Fibroblast of pulmonary artery (primary cell): ENCODE measurements at places on chromosomes 16 and 17.

- DNase-seq, result peak; percentile 87
Observed at GRCh38 chr17:66952031-66952524, 12.4 kb upstream of the CACNG4 start.

DNA sequence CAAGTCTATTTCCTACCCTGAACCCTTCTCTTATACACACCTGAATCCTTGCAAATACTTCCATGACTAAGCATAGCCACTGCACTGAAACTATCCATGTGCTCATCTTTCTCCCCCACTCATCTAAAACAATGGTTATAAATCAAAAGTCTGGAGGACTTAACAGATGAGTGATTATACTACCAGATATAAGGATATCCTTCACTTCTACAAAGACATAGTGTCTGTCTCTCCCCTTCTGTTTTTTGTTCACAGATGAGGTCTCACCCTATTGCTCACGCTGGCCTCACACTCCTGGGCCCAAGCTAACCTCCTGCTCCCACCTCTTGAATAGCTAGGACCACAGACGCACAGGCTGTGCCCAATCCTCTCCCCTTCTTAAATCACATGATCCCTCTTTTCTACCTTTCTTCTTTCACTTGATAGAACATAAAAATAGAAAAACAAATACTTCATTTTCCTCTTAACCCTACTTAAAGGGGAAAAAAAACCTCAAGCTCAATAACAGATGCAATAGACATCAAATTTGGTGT, 19.2 kb downstream of the CEP112 start:
- DNase-seq, result no peak

GRCh38 chr17:76383546-76384221, 725 bp upstream of the SPHK1 start:
- peak; percentile 63 for DNase-seq

GRCh38 chr16:12027558-12028287, 51.2 kb downstream of the SNX29 start:
- no peak for DNase-seq

DNA sequence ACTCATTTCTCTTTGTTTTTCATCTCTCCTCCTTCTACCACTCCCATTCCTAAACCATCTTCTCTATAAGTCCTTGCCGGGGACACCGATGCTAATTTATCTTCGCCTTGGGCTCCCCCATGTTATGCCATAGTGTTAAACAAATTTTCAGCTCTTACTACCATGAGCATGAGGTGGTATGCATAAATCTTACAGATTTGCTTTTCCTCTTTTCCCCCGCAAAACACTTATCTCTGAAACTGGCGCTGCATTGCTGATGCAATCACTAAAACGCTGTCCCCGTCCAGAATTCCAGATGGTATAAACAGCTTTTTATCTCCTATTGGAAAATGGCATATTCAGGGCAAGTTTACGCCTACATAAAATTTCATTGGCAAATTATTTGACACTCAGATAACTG, 673.6 kb upstream of the CDH8 start:
- no peak for DNase-seq

GRCh38 chr16:14037960-14038359, 33.2 kb upstream of the MRTFB start:
- no peak for DNase-seq

DNA sequence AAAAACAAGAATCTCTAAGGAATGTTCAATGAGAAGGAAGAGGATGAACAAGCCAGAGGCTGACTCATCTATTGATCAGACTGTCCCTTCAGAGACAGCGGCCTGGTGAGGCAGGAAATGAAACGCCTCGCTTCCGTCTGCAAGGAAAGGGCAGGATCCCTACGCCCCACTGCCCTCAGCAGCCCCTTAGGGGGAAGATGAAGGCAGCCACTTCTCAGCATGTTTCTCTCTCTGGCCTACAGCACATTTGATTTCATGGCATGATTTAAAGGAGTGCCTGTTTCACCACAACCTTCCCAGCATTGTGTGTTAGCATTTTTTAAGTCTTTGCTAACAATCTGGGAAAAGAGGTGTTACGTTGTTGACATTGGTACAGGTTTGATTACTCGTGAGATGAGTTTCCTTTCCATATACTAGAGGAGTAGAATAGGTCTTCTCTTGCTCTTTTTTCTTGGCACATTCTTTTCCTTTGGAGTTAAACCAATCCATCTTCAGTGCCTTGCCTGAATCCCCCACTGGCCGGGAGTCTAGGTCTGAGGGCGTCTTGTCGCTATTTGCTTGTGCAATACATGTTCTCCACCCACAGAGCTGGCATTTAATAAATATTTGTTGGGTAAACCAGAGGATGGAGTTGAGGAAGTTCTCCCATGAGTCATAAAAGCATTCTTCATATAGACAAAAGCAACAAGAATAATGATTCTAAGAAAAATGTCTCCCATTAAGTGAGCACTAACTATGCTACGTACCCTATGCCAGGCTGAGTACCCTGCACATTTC, 47.4 kb downstream of the RBFOX3 start:
- peak; percentile 17 for DNase-seq

DNA sequence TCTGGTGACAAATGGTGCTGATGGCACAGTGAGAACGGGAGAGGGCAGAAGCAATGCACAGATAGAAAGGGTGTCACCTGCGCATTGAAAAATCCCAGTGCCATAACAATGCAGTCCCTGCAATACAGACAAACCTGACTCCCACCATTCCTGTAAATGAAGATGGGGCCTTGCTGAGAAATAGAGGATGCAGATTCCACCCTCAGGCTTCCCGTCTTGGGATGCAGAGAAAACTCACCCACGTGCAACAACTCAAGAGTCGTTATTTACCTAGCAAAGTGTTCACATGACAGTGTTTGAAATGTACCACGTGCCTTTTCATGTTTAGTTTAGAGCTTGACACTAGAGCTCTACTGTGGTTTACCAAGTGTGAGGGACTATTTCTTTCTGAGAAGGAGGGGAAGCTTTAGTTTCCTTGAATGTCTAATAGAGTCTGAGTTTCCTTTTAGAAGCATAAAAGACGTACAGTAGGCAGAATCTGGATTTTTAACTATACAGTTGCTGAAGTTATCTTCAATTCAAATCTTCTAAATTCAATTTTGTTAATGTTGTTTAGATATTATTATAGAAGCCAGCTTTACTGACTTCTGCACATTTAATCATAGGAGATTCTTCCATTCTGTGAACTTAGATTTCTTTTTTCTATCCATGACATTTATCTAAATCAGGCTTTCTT, 35.6 kb downstream of the WWOX start:
- DNase-seq, result no peak

GRCh38 chr16:51222016-51222415, 70.9 kb upstream of the SALL1 start:
- no peak for DNase-seq

- DNase-seq, result no peak
Observed at GRCh38 chr17:45229681-45230409, 8.2 kb downstream of the FMNL1 start.

DNA sequence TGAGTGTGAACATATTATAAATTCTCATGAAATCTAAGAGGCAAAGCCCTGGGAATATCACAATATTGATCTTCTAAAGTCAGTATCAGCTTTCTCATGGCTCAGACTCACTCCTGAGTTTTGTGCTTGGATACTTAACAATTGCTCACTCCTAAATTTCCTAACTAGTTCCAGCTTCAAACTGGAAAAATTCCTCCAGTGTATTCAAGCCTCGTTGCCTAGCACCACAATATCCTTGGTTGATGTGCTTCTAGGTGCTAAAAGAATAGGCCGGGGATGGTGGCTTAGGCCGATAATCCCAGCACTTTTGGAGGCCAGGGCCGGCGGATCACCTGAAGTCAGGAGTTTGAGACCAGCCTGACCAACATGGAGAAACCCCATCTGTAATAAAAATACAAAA, 62.5 kb downstream of the XYLT1 start:
- DNase-seq, result no peak

GRCh38 chr16:5024632-5025031, 9.1 kb downstream of the NAGPA start:
- DNase-seq, result peak; percentile 24

- no peak for DNase-seq
Observed at GRCh38 chr17:73160980-73161630, 3.7 kb upstream of the SSTR2 start.

- DNase-seq, result no peak
Observed at GRCh38 chr17:77875881-77876509, 82.5 kb upstream of the TNRC6C start.

DNA sequence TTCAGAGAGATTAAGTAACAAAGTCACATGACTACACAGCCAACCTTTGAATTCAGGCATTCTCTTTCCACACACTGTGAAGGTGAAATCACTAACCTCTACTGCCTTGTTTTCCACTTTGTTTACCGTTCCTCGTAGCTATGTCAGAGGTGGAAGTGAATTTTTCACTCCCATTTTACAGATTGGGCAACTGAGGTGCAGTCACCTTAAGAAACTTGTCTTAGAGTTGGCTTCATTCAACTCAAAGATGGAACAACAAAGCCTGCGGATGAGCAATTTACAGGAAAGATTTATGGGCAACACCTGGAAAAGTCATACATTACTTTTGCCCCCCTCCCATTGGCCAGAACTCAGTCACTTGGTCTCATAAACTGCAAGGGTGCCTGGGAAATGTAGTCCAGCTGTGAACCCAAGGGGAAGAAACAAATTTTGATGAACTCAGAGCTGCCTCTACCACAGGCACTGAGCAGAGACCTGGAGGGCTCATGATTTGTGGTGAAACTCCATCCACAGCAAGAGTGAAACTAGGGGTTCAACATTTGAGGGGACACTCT, 784.6 kb upstream of the EEF2KMT start:
- no peak for DNase-seq

DNA sequence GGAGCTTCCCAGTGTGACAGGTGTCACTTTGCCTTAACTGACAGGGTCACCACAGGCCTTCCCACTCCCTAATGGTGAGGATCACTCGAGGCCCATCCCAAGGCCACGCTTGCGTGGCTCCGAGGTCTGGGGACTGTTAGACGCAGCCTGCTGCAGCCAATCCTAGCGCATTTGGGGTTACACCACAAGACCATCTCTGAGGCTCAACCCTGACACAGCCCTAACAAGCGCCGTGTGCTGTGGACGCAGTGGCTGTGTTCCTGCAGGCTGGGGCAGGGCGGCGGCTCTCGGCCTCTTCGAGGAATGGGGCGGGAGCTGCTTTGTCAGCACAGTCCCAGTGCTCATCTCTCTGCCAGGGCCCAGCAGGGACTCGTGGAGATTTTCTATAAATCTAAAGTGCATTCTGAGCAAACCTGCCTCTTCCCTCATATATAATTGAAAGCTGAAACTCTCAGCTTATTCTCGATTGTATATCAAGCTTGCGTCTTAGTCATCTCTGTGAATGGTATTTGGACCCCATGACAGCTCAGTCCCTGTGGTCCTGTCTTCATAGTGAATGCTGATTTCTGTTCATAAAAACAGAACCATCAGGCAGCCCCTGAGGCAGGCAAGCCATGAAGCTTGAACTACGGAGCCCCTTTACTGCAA, 65.8 kb upstream of the CHMP6 start:
- no peak for DNase-seq

DNA sequence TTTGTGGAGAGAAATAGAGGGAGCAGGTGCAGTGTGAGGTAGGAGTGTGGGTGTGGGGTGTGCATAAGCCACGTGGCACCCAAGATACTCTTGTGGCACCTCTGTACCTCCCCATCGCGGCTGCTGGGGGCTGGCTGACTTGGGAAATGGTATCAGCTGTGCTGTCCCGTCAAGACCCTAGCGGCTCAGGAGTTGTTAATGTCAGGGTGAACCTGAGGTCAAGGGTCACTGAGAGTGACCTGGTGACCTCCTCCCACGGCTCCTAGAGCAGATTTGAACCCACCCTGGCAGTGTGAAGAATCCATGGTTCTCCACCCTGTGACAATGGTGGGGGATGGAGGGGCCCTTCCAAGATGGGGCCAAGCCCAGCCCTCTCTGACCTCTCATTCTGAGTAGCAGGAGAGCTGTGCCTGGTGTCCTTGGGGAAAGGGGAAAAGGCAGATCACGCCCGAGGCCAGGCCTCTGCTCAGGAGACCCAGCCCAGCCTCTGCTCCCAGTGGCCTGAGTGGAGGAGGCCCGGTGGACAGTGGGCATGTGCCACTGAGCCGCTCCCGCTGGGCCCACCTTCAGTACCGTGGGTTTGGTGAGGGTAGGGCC, 3.0 kb upstream of the WFIKKN2 start:
- no peak for DNase-seq

DNA sequence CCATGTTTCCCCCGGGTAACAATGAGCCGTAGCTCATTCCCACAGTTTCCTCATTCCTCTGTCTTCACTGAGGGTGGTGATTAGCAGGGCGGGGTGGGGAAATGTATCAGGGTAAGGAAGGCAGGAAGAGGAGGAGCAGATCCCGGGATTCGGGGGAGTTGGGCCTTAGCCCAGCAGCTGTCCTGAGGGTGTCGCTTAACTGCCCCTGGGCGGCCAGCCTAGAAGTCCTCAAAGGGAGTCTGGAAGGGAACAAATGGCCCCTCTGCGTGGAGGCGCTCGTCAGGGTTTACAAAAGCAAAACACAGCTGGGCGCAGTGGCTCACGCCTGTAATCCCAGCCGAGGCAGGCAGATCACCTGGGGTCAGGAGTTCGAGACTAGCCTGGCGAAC, 14.3 kb downstream of the MLYCD start:
- peak; percentile 29 for DNase-seq

- no peak for DNase-seq
Observed at GRCh38 chr17:72233986-72234385, 113.2 kb downstream of the SOX9 start.

- peak; percentile 65 for DNase-seq
Observed at GRCh38 chr17:6574687-6575595, 18.6 kb upstream of the PITPNM3 start.

DNA sequence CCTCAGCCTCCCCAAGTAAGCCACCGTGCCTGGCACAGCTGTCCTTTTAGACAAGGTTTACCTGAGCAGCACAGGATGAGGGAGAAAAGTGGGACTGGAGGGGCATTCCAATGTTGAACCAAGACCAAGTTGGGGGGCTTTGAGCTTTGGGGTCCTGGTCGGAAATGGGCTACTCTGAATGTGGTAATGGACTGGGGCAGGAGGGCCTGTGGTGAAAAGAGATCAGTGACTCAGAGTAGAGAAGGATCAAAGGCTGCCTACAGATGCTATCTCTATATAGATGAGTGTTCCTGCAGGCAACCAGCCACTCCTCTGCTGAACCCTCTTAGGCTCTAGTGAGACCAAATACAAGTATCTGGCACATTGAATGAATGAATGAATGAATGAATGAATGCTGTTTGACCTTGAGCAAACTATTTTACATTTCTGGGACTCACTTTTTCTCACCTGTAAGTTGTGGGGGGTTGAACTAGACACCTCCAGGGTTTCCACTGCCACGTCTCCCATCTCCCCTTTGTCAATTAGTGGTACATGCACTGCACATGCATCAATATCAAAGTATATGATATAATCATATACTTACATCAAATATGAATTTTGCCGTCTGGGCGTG, 26.3 kb upstream of the ETV4 start:
- DNase-seq, result no peak

- DNase-seq, result no peak
Observed at GRCh38 chr17:983921-984320, 4.3 kb upstream of the NXN start.

GRCh38 chr17:37562016-37562745, 47.0 kb downstream of the SYNRG start:
- DNase-seq, result no peak

DNA sequence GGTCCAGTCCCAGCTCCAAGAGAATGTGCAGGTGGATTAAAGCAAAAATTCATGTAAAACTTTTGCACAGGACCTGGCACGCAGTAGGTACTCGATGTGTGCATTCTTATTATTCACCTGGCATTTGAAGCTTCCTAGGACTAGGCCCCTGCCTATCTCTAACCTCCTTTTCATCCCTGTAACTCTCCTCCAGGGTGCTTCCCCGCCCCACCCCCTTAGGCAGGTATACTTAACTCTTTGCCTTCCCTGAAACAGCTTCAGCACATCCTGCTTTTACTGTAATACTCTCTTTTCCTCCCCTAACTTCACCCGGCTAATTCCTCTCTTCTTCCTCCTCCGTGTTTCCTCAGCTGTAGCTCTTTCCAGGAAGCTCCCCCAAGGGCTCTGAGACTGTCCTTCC, 54.8 kb downstream of the CDK5R1 start:
- DNase-seq, result no peak
